ENCODE measurements at places on chromosomes 7 and 10.
A peak's percentile ranks its signal among the peaks of the same experiment; 100 is the strongest.

- DNase-seq = no peak
These were observed 33.7 kb downstream of the CTTNBP2 start for GRCh38 chr7:117839507-117839906.

- no peak for DNase-seq
These were observed 179.6 kb downstream of the GALNT17 start for GRCh38 chr7:71311576-71311975.

DNA sequence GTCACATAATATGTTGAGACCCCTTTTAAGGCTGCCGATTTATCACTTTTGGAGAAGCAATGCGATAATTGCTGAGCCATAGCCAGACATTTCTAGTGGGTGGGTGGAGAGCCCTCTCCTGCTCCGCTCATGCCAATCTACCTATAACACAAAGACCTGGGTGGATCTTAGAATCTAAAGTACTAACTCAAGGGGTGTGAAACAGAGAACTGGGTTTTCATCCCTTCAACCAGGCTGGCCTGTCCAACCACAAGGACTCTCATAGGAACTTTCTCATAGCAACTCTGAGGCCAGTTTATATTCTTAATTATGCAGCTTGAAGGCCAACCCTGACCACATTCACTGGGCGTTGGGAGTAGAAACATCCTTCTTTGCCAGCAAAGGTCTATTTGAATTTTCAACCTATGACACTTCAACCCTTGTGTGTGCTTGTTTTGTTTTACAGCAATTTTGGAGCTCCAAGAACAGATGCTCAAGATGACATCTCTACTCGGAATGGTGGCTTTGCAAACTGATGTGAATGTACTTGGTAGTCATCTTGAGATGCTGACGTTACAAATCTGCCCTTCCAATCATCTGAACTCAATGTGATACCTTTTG, 1198.2 kb upstream of the AUTS2 start:
- DNase-seq = no peak

- no peak for DNase-seq
These were observed 81.2 kb downstream of the FZD1 start for GRCh38 chr7:91345449-91345848.

DNA sequence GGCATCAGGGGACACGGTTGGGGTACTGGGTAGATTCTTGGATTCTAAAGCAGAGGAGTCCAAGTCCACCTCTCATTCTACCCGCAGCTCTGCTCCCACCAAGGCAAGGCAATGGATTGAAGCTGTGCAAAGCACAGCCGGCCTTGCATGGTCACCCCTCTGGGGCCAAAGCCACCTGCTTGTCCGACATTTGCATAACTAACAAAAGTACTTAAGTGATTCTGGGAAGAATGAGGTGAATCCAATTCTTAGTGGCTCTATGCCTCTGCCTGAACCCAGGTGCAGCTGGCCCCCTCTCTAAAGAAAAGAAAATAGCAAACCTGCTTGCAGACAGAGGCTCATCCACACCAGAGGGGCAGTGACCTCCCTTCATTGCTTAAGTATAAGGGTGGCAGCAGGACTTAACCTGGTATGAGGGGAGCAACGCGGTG, 10.7 kb upstream of the COBL start:
- DNase-seq = no peak

GRCh38 chr7:106589198-106589879, 71.6 kb downstream of the CCDC71L start:
- no peak for DNase-seq

DNA sequence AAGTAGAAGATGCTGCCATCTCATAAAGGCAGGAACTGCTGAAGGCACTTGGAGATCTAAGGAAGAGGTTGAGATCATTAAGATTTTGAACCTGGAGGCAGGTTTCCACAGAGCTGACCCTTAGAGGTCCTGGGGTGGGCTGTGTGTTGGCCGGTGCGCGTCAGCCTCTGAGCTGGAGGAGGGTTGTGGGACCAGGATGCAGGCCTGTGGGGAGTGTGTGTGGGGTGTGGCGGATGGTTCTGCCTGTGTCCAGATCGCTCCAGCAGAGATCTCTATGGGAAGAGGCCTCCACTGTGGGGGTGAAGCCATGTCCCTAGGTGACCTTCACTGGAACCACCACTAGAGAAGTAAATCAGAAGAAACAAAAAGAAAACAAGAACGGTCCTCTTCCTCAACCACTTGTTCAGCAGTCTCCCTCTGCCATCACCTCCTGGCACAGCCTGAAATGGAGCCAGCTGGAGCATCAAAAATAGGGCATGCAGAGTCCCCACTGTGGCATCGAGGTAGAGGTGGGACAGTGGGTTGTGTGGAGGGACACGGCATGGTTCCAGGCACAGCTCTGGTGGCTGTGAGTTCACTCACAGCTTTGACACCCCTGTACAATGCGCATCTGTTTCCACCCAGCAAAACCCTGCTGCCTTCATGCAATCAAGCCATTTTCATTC, 453.8 kb downstream of the TCERG1L start:
- no peak for DNase-seq

DNA sequence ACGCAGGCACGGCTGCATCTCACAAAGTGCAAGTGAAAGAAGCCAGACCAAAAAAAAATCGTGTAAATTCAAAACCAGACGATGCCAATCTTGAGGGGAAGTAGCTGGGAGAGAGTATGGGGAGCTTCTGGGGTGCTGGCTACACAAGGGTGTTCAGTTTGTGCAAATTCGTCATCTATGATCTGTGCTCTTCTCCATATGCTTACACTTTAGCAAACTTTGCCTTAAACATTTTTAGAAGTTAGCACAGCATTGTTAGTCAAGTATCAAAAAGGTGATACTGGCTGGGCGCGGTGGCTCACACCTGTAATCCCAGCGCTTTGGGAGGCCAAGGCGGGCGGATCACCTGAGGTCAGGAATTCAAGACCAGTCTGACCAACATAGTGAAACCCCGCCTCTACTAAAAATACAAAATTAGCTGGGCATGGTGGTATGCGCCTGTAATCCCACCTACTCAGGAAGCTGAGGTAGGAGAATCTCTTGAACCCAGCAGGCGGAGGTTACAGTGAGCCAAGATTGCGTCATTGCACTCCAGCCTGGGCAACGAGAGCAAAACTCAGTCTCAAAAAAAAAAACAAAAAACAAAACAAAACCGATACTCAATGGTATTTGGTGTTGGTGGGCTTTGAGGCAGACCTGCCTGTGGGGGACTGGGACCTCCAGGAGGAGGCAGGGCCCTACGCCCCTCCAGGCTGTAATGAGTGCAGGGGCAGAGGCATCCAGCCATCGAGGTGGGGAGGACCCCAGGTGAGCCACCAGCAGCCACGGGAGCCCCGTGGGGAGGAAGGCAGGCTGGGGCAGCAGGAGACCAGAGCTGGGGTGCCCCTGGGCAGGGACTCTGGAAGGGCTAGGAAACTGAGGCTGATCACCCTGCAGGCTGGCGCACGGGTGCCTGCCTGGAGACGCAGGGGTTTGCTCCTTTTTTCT, 150.0 kb downstream of the PRKAG2 start:
- DNase-seq = no peak

DNA sequence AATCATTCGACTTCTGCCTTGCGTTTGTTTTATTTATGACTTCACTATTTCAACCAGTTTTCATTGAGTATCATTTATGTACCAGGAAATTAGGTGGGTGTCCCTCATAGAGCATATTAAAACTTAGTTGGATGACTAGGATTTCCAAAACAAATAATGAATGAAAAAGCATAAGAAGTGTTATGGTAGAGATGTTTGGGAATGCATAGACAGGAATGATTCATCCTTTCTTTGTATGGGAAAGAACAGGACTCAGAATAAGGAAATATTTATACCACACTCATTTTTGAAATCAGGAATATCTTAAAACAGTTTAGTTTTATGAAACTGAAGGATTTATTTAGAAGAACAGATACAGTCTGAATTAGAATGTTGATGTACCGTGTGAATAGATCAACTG, 315.7 kb downstream of the EXOC4 start:
- DNase-seq = no peak

GRCh38 chr10:15097011-15097812, at the start of gene RPP38:
Gene RPP38, plus strand, starts transcription at chr10:15097355. Its CDS starts 5,960 bp downstream, at chr10:15103315.
- DNase-seq = peak; percentile 95

DNA sequence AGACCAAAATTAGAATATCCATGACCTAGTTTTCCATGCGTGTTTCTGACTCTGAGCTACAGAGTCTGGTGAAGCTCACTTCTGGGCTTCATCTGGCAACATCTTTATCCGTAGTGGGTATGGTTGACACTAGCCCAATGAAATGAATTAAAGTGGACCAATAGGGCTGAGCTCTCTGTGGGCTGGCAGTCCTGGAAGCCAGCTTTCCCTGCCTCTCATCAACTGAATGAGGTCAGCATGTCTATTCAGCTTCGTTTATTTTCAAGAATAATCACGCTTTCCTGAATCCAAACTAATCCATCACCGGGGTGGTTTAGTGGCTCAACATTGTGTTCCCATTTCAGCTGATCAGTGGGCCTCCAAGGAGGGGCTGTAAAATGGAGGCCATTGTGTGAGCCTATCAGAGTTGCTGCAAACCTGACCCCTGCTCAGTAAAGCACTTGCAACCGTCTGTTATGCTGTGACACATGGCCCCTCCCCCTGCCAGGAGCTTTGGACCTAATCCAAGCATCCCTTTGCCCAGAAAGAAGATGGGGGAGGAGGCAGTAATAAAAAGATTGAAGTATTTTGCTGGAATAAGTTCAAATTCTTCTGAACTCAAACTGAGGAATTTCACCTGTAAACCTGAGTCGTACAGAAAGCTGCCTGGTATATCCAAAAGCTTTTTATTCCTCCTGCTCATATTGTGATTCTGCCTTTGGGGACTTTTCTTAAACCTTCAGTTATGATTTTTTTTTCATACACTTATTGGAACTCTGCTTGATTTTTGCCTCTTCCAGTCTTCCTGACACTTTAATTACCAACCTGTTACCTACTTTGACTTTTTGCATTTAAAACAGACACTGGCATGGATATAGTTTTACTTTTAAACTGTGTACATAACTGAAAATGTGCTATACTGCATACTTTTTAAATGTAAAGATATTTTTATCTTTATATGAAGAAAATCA, 35.5 kb downstream of the CAV1 start:
- no peak for DNase-seq

DNA sequence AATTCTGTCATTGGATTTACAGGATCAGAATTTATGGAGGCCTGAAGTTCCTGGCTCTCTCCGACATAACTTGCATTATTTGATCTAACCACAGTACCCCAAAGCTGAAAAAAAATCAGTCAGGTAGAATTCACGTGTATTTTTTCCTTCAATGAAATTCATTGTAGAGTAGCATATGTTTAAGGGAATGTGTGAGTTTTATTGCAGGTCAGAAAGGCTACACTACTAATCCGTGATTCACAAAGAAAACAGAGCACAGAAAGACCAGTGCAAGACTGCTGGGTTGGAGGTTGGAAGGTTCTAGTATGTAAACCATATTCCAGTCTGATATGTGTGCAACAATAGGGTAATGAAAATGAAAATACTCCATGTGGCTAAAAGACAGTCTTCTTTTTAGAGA, 247.0 kb upstream of the FERD3L start:
- no peak for DNase-seq

GRCh38 chr7:28179120-28180030, 1.2 kb downstream of the JAZF1 start:
- peak; percentile 80 for DNase-seq

DNA sequence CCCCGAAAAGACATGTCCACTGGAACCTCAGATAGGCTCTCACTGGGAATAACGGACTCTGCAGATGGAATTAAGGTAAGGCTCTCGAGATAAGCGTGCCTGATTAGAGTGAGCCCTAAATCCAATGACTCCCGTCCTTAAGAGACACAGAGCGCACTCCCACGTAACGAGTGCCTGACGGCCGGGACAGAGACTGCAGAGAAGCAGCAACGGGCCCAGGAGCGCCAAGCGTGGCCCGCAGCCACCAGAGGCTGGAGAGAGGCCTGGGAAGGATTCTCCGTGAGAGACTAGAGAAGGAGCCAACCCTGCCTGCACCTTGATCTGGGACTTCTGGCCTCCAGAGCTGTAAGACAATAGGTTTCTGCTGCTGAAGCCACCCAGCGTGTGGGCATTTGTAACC, 20.0 kb upstream of the TNRC18 start:
- no peak for DNase-seq

GRCh38 chr10:16832351-16833080, 15.3 kb upstream of the RSU1 start:
- DNase-seq = no peak

GRCh38 chr7:92785923-92786322, 50.5 kb downstream of the CDK6 start:
- no peak for DNase-seq

DNA sequence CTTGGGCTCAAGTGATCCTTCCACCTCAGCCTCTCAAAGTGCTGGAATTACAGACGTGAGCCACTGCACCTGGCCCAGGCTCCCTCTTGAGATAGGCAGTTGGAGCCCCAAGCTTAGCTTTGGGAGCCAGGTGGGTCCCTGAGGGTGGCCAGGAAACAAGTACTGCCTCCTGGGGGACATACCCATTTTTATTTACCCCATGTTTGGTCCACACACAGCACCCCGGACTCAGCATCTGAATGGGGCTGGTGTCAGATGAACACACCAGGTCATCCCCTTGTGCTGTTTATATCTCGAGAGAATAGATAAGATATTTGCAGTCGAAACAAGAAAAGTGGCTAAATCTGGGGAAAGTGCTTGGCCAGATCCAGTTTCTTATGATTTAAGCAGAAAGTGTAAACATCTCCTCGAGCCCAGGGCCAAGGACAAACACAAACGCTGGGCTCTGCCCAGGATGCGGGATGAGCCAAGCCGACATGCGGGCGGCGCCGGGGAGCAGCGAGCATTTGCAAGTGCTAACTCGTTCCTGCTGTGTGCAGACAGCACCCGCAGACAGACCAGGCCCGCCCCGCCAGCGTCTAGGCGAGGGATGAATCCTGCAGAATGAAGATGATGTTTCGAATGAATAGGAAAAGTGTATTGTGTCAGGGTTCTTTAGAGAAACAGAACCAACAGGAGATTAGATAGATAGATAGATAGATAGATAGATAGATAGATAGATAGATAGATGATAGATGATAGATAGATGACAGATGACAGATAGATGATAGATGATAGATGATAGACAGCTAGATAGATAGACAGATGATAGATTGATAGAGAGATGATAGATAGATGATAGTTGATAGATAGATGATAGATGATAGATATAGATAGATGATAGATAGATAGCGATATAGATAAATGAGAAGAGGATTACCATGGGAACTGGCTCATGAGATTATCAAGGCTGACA, 44.4 kb upstream of the OCM2 start:
- DNase-seq = no peak

DNA sequence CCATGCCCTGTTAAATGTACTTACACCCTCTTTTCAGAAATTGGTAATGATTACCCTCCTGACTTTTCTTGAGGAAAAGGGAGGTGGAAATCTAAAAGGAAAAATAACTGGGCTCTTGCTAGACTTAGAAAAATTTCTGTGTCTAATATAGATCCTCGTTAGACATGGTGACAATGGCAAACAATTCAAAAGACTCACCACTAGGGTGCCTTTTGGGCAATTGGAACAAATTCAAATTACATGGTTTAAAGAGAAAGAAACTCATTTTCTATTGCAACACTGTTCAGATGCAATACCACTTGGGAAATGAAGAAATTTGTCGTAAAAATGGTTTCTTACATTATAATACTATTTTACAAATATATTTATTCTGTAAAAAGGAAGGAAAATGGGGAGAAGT, 950.1 kb downstream of the GRM8 start:
- DNase-seq = no peak

- no peak for DNase-seq
These were observed 40.2 kb upstream of the SLC26A3 start for GRCh38 chr7:107843184-107843583.

GRCh38 chr10:129841071-129841470, 123.0 kb downstream of the EBF3 start:
- no peak for DNase-seq

- no peak for DNase-seq
These were observed 1.2 kb upstream of the MLLT10 start for GRCh38 chr10:21532694-21533466.

GRCh38 chr10:111705021-111705420, 478.5 kb downstream of the GPAM start:
- no peak for DNase-seq

Measured in OCI-LY7 (cell line).